ENCODE measurements at places on chromosomes 5 and 9. TPM values are rescaled to one million over a fixed set of nuclear protein-coding genes. Genes with fewer than 3 reads are reported as not detected.

The PCDHA1 gene
- under 0.01 TPM for total RNA-seq

The BRIX1 gene
- 53.1 TPM for total RNA-seq

The PRSS3 gene
- total RNA-seq, result 22.4 TPM

The GFI1B gene
- total RNA-seq, result not detected

The TAF11L3 gene
- total RNA-seq, result not detected

The OLFML2A gene
- total RNA-seq, result 39.5 TPM

The TMEM161B gene
- total RNA-seq, result 20.6 TPM

The EQTN gene
- total RNA-seq, result not detected

The STK10 gene
- 18.1 TPM for total RNA-seq

The CCL21 gene
- not detected for total RNA-seq

The ADGRV1 gene
- 0.25 TPM for total RNA-seq

The NR5A1 gene
- total RNA-seq, result not detected

The GRIN3A gene
- not detected for total RNA-seq

The GGTA1 gene
- total RNA-seq, result not detected

The SPINK1 gene
- total RNA-seq, result 0.33 TPM

The ZNF879 gene
- 7.6 TPM for total RNA-seq

The LCN12 gene
- total RNA-seq, result 0.12 TPM

The SLC6A3 gene
- not detected for total RNA-seq

The ITGA2 gene
- 40.7 TPM for total RNA-seq

The IFNA21 gene
- total RNA-seq, result not detected

The F12 gene
- total RNA-seq, result 0.50 TPM

The PHF24 gene
- 0.11 TPM for total RNA-seq

The RNF183 gene
- 0.37 TPM for total RNA-seq

The RARS1 gene
- 243 TPM for total RNA-seq

The FST gene
- total RNA-seq, result 30.8 TPM

The RAD50 gene
- 42.3 TPM for total RNA-seq

The SOX30 gene
- total RNA-seq, result not detected

All from uterine smooth muscle cell (primary cell).